ENCODE measurements at places on chromosomes 16 and 17. TPM values are rescaled to one million over a fixed set of nuclear protein-coding genes. Genes with fewer than 3 reads are reported as not detected.

GRCh38 chr16:56608876-56609462 is 585 bp downstream of the MT2A start:
- H3K27ac ChIP-seq: peak overlapping the region; percentile 98
- no peaks in the 10 kb centered on the region for H3K27me3 ChIP-seq
- H3K4me1 ChIP-seq: peaks cover 61% of the 10 kb centered on the region
- DNase-seq: no peak

The MEIOB gene
- not detected for total RNA-seq

GRCh38 chr17:79212149-79213087 is 137.8 kb downstream of the ENGASE start:
- no peak overlapping the region for H3K4me3 ChIP-seq
- H3K4me1 ChIP-seq: no peaks in the 10 kb centered on the region
- no peak overlapping the region for H3K27ac ChIP-seq
- H3K27me3 ChIP-seq: peaks cover 9% of the 10 kb centered on the region
- H3K36me3 ChIP-seq: no peaks in the 10 kb centered on the region

The SMPD3 gene
- total RNA-seq: 0.61 TPM

The RNF43 gene
- 0.47 TPM for total RNA-seq

DNA sequence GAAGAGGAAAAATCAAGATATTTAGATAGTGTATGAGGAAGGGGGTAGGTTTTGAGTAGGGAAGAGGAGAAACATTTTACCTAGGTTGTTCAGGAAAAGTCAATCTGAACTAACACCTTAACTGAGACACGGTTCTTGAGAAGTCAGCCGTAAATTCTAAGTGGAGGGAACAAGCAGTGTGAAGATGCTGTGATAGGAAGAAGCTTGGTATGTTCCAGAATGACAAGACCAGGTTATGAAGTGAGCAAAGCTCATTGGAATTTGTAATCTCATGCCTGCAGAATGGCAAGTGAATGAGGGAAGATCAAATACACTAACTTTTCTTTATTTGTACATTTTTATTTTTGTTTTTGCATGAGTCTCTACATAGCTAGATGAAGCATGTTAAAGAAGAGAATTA is 307.6 kb downstream of the ZFHX3 start:
- H3K36me3 ChIP-seq: no peaks in the 10 kb centered on the region
- no peak overlapping the region for H3K27ac ChIP-seq
- H3K4me3 ChIP-seq: no peak overlapping the region
- H3K27me3 ChIP-seq: no peaks in the 10 kb centered on the region
- H3K4me1 ChIP-seq: no peaks in the 10 kb centered on the region

The C1QTNF1 gene
- total RNA-seq: not detected

DNA sequence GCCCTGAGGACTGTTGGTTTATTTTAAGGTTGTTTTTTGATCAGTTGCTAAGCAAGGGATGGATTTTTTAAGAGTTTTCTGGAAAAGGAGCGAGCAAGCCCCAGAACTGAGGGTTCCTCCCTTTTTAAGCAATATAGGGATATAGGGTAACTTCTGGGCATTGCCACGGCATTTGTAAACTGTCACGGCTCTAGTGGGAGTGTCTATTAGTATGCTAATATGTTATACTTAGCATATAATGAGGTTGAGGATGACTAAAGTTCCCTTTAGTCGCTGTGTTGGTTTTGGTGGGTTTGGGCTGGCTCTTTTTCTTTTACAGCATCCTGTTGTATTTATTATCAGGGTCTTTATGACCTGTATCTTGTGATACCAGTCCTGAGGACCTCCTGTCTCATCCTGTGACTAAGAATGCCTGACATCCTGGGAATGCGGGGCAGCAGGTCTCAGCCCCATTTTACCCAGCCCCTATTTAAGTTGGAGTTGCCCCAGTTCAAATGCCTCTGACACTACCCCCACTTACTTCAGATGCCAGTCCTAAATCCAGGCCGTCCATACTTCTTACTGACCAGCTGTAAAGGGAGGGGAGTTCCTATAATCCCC is 59.4 kb downstream of the MFSD11 start:
- H3K36me3 ChIP-seq: peaks cover 4% of the 10 kb centered on the region
- no peaks in the 10 kb centered on the region for H3K27me3 ChIP-seq
- DNase-seq: no peak
- H3K27ac ChIP-seq: no peak overlapping the region

DNA sequence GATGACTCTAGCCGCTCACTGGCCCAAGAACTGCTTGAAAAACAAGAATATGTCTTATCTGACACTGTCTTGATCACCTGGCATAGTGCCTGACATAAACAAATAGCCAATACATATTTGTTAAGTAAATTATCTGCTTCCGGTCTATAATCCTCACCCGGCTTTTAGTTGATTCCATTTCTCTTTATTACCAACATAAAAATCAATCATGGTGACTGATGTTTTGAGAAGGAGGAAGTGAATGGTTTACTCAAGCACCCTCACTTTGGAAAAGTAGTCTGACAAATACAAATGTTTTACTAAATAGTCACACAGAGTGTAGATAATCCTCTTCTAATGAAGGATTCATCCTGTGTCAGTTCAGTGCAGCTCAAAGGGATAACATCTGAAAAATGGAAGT is 47.0 kb downstream of the SKAP1 start:
- H3K4me1 ChIP-seq: peaks cover 5% of the 10 kb centered on the region
- no peak for DNase-seq
- H3K27ac ChIP-seq: no peak overlapping the region
- H3K27me3 ChIP-seq: no peaks in the 10 kb centered on the region

DNA sequence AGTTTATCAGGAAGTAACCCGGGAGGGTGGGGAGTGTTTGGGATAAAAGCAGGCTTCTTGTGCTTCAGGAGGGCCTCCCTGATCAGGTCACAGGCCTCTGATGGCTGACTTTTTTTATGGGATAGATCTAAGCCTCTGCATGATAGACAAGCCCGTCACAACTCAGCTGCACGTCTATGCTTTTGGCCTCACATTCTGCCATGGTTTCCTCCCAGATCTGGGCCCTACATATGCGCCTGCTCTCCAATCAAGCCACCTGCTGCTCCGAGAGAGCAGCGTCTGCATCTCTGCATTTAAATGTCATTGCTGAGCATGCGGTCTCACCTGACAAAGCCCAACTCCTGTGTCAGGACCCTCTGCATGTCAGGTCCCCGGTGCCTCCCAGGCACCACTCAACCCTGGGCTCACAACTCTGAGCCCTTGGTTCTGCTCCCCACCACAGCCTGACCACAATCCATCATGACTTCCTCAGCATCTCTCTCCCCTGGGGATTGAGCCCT is 45.3 kb upstream of the SREBF1 start:
- no peak for DNase-seq
- no peaks in the 10 kb centered on the region for H3K4me1 ChIP-seq
- peaks cover 1% of the 10 kb centered on the region for H3K27me3 ChIP-seq
- no peak overlapping the region for H3K4me3 ChIP-seq
- H3K27ac ChIP-seq: no peak overlapping the region

DNA sequence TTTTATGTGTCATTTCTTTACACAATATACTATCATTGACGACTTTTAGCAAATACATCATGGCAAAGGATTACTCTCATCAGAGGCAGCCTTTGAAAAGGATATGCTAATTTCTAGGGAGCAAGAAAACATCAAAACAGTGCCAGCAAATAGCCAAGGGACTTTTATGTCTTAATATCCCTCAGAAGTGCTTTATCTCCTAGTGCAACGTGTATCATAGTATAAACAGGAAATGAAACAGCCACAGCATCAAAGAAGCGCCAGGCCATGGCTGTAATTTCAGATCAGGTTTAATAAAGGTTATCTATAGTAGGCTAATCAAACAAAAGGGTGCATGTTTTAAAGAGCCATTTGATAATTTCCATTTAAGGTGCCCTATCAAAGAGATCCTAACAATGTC is 159.9 kb downstream of the AXIN2 start:
- H3K36me3 ChIP-seq: no peaks in the 10 kb centered on the region
- no peak for DNase-seq
- H3K27ac ChIP-seq: no peak overlapping the region
- H3K4me3 ChIP-seq: no peak overlapping the region

DNA sequence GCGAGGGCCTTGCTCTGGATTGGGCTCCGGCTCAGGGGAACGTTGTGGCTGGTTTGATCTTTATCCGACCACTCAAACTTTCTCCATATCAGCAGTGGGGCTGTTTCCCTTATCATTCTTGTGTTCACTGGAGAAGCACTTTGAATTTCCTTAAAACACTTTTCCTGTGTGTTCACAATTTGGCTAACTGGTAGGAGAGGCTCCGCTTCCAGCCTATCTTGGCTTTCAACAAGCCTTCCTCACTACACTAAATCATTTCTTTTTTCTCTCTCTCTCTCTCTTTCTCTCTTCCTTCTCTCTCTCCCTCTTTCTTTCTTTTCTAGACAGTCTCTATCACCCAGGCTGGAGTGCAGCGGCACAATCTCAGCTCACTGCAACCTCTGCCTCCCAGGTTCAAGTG is 43.0 kb downstream of the ABR start:
- H3K27me3 ChIP-seq: peaks cover 5% of the 10 kb centered on the region
- no peak overlapping the region for H3K4me3 ChIP-seq
- DNase-seq: no peak
- H3K4me1 ChIP-seq: no peaks in the 10 kb centered on the region

DNA sequence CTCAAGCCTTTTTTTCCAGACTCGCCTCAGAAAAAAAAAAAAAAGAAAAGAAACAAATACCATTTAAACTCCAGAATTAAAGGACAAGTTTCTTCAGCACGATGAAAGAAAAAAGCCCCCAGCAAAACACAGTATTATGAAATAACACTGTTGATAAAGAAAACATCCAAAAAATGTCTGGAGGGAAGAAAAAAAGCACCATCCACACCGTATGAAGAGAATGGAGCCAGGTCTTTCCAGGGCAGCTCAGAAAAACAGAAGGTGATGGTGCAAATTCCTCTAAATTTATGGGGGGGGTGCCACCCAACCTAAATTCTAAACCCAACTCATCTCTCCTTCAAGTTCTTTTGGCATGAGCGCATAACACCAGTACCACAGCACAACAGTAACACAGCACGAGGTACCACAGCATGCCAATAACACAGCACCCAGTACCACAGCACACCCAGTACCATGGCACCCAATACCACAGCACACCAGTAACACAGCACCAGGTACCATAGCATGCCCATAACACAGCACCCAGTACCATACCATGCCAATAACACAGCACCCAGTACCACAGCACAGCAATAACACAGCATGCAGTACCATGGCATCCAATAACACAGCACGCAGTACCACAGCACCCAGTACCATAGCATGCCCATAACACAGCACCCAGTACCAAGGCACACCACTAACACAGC is 19.0 kb downstream of the AXIN1 start:
- no peaks in the 10 kb centered on the region for H3K27me3 ChIP-seq
- DNase-seq: no peak
- peaks cover 18% of the 10 kb centered on the region for H3K4me1 ChIP-seq
- H3K27ac ChIP-seq: no peak overlapping the region
- no peaks in the 10 kb centered on the region for H3K36me3 ChIP-seq

The CBFA2T3 gene
- not detected for total RNA-seq

The WFDC1 gene
- total RNA-seq: not detected

The SOX15 gene
- 0.20 TPM for total RNA-seq

- H3K4me3 ChIP-seq: no peak overlapping the region
- no peak for DNase-seq
- H3K27ac ChIP-seq: no peak overlapping the region
- H3K36me3 ChIP-seq: no peaks in the 10 kb centered on the region
- no peaks in the 10 kb centered on the region for H3K4me1 ChIP-seq
Measured at GRCh38 chr16:85645021-85645589, 32.0 kb downstream of the GSE1 start.

All from activated T-helper 1 cell treated with anti-CD3 and anti-CD28 coated beads, Interleukin-12 subunit alpha, Interleukin-12 subunit beta, Interleukin-2, Interleukin-4 antibody, amounts not matched to agents 30 ng/mL and 10 ng/mL and 1 ng/mL, durations not matched to agents 14 hours and 24 hours and 36 hours (primary cell).